NCI-H1105 (cell line): ENCODE measurements at places on chromosomes 6 and 20.
A peak's percentile ranks its signal among the peaks of the same experiment; 100 is the strongest.

- peak; percentile 55 for DNase-seq
Observed at GRCh38 chr6:144931172-144932035, 646.3 kb downstream of the UTRN start.

- DNase-seq: no peak
Observed at GRCh38 chr20:64119301-64119680, 11.9 kb upstream of the NPBWR2 start.

- DNase-seq: no peak
Observed at GRCh38 chr20:19849341-19850197, 91.5 kb downstream of the RIN2 start.

DNA sequence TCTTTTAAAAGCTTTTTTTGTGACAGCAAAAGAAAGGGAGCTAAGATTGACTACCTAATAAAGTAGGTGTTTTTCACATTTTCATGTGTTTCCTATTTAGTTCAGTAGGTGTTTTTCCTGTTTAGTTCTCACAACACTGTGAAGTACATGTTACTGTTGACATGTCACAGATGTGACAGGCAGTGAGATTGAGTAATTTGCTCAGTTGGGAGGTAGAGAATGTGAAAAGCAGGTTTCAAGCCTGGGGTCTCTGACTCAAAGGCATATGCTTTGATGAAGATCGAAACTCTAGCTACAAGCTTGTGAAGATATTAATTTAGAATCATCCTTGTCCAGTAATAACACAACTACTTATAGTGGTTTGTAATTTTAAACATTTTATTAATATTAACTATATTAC, 43.1 kb downstream of the SLX4IP start:
- no peak for DNase-seq

DNA sequence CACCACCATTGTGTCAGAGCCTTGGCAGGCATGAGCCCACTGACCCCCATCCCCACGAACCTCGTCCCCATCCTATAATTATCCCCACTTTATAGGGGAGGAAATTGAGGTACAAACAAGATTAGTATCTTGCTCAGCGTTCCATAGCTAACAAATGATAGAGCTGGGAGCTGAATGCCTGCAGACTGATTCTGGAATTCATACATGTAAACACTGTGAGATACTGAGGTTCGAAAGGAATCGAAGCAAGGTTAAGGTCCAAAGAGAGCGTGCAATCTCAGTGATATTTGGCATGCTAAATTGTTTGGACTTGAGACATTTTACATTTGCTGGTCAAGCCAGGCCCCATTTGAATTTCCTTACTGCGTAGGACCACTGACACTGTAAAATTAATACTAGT, 746.6 kb downstream of the COL12A1 start:
- no peak for DNase-seq

- no peak for DNase-seq
Observed at GRCh38 chr6:52024451-52025068, 62.9 kb downstream of the PKHD1 start.

DNA sequence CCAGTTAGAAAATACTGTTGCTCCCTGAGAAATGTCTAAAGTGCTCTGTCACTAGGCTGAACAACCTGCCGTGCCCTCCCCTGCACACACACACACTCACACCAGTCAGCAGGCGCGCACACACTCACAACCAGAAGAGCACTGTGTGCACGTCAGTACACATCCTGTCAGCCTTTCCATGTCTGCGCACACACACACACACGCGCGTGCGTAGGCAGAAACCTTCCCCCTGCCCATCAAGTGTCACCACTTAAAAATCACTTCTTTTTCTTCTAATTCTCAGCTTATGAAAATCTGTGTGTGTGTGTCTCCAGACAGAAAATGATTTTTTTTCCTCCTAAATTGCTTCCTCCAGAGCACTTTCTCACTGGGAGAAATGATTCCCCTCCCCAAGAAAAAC, 100.3 kb downstream of the EDN3 start:
- DNase-seq: no peak

DNA sequence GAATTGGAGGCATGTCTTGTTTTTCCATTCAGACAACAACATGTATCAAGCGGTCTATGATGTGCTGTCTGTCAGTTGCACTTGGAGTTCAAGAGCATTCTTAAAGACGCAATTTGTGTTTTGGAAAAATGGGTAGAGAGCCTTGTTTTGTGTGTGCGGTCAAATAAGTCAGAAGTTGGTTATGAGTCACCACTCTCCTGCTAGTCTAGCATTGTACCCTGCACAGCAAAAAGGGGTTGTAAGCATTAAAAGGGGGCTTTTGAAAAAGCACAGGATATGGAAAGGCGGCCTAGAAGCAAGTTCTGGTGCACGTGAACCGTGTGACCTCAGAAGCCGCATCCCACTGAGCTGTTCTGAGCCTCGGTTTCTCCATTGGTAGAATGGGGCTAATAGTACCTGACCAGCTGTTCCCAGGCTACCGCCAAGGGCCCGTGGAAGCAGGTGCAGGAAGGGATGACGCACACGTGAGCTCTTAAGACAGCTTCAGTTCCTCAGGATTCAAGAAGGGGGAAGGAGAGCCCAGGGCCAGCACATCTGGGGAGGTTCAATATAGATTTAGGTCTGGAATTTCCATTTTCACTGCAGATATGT, 61.6 kb upstream of the SNX9 start:
- no peak for DNase-seq

DNA sequence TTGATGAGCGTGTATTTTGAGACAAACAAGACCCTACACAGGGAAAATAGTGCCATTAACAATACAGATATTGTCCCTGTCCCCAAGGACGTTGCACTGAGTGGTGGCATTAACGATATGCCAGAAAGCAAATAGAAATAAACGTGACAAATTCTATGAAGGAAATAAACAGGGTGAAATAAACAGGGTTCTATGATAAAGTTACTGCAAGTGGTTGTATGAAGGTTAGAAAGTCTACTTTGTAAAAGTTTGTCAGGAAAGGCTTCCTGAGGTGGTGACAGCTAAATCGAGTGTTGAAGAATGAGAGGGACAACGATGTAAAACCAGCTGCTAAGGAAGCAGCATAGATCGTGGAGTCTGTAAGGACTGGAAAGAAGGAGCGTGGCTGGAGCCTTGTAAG, 380.2 kb downstream of the LAMA2 start:
- no peak for DNase-seq

- no peak for DNase-seq
Observed at GRCh38 chr6:41917528-41917927, 3.4 kb downstream of the MED20 start.

DNA sequence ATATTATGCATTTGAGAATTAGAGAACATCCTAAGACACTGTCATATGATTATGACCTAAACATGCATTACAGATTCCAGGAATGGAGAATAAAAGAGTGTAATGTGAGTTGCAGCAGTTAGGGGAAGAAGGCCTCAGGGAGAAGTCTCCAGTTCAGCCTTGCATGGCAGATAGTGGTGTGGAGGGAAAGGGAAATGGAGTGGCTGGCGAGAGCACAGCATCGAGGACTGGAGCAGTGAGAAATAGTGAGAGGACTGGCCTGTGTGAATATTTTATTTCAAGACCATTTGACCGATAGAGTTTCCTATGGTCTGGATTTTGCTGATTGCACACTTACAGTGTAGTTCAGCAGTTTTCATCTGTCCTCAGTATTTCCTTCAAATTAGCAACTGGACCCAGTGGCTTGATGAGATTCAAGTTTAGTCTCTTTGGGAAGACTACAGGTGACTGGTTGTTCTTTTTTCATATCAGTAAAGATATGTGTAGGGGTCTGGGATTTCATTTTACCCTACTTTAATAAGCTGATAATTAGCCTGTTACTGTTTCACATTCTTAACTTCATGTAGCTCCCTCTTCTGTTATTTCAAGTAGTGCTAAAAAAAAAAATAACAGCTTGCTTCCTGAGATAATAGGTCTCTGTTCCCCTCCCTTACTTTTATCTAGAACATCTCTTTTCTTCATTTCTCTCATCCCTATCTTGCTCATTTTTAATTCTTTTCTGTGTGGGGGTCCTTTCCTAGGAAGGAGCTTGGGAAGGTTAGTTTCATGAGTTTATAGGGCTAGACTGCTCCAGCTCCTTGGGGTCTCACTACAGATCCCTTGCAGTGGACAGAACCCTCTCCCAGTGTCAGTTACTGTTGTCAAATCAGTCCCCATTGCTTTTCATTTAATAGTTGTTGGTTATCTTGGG, 27.9 kb downstream of the BLTP3A start:
- no peak for DNase-seq

- DNase-seq: no peak
Observed at GRCh38 chr6:114092943-114093342, 122.0 kb upstream of the HDAC2 start.

- DNase-seq: no peak
Observed at GRCh38 chr20:37729452-37729851, 35.6 kb downstream of the CTNNBL1 start.

GRCh38 chr20:15676815-15677214, 896.4 kb downstream of the KIF16B start:
- no peak for DNase-seq

GRCh38 chr6:126826166-126826714, 292.2 kb upstream of the RSPO3 start:
- no peak for DNase-seq

DNA sequence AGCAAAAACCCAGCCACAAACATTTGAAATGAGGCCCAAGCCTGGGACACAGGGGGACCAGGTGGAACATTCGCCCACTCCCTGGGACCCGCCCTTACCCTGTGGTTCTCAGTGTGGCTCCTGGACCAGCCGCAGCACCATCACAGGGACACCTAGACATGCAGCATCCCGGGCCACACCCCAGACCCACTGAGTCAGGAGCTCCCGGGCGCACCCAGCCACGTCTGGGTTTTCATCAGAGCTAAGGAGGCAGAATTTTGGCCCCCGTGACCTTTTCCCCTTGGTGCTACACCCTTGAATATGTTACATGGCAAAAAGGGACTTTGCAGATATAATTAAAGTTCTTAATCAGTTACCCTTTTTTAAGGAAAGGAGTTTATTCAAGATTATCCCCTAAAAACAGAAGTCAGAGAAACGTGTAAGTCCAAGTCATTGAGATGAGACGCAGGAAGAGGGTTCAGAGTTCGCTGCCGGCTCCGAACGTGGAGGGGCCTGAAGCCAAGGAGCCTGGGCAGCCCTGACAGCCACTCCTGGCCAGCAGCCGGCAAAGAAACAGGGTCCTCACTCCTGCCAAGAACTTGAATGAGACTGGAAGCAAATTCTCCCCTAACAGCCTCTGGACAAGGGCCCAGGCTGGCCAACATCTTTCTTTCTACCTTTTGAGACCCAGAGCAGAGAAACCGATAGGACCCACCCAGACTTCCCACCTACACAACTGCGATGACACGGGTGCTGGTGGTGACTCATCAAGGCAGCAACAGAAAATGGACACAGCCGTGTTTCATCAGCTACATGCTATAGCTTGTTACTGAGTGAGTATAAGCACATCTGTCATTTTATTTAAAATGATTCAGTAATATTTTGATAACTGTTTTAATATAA, 25.3 kb downstream of the BFSP1 start:
- DNase-seq: no peak

DNA sequence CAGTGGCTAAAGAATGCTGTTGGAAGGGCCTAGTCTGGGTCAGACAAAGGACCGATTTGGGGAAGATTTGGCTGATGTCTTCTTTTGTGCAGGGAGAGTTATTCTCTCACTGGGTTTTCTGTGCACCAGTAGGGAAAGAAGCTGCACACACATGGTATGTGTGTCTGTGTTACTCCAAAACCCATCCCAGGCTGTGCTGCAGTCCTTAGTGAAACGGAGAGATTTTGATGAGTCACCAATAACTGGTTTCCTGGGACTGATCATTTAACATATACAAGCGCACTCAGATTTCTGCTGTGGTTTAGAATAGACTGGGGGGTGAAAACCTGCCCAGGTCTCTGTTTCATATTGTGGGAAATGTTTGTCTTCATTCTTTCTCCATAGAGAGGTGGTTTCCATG, 1049.8 kb downstream of the KIF16B start:
- DNase-seq: no peak

DNA sequence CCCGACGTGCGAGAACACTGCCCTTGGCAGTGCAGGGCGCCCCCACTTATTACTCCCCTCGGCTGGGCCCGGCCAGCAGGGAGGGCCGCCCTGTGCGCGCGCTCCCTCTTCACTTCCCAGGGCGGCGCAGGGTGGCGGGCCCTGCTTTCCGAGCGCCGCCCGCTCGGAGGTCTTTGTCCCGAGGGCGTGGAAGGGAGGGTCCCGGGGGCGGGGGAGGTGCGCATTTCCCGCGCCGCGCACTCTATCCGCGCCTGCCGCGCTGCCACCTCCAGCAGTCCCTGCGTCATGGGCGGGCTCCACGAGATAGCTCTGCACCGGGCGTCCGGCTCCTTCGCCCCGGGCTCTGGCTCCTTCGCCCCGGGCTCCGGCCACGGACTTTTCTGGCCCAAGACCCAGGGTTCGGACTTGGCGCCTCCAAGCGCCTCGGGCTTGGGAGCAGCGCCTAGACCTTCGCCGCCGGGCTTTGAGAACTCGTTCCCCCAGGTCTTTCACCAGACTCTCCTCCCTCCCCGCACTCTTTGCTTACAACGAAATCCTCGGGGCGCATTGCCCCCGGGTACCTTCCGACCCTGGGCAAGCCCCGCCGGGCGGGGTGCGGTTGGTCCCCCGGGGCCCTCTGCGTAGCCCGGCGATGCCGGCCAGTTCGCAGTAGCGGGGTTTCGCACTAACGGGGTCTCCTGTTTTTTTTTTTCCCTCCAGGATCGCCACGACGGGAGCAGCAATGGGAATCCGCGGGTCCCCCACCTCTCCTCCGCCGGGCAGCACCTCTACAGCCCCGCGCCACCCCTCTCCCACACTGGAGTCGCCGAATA, 1.6 kb downstream of the TFAP2C start:
- DNase-seq: no peak

- DNase-seq: no peak
Observed at GRCh38 chr6:16756660-16757255, 4.5 kb downstream of the ATXN1 start.

GRCh38 chr6:136613477-136613876, 63.3 kb upstream of the MAP7 start:
- DNase-seq: no peak

DNA sequence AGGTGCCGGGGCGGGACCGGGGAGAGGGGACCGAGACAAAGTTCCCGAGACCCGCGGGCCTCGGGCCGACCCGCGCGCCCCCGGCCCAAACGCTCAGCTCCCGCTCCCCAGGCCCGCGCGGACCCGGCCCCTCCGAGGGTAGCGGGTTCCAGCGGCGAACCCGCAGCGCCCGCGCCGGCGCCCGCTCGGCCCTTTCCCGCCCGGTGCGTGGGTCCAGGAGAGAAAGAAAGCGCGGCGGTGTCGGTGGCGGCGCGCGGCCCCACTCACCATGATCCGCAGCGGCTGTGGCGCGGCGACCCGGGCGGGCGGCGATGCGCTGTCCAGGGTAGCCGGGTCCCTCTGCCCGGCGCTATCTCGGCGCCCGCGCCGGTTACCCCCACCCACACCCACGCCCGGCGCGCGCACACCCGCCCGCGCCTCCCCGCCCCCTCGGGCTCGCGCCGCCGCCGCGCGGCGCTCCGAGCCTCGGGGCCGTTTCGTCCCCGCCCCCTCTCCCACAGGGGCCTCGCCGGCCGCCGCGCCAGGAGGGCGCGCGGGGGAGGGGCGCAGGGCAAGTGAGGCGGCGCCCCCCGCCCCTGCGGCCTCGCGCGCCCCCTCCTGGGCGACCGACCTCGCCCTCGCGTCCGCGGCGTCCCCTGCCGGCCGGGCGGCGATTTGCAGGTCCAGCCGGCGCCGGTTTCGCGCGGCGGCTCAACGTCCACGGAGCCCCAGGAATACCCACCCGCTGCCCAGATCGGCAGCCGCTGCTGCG, at the start of gene ELOVL2:
Gene ELOVL2, minus strand, starts transcription at position 345 of the 751 bp plus-strand sequence. Its CDS starts 75 bp downstream, at position 270.
- DNase-seq: peak; percentile 35
